ENCODE measurements at places on chromosomes 3 and 15.

DNA sequence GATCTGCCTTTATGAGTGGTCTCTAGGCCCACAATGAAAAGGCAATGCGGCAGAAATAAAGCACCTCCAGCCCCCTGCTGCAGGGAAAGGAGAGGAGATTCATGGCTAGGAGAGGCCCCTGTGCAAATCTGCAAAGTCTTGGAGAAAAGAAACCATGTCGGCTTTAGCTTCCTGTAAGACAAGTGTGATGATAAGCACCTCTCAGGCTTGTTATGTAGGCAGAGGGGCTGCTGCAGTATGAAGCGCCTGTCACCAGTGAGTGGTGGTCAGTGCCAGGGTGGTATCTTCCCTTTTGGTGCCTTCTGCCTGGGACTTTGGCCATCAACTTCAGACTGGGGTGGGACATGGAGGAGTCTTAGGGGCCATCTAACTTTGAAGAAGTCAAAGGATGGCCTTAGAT, 59.2 kb upstream of the ARHGEF3 start:
- no peak for DNase-seq

- DNase-seq, result no peak
Measured at GRCh38 chr3:15216501-15216900, 10.5 kb downstream of the CAPN7 start.

DNA sequence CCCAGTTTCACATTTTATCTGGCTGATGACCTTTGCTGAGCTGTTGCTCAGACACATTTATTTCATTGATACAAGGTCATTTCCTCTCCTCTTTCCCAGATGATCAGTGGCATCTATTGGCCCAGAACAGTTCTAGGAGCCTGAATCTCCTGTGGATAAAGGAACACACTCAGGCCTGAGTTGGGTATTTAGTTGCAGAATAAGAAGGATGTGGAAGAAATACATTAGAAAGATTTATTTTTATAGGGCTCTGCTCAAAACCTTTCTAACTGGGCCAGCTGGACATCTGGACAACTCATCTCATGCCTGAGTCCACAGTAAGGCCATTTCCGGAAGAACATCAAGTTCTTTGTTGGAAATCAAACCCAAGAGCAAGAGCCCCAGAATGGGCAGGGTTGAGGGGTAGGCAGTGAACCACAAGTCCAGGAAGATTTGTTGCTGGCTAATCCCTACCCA, 19.7 kb upstream of the MFGE8 start:
- no peak for DNase-seq

DNA sequence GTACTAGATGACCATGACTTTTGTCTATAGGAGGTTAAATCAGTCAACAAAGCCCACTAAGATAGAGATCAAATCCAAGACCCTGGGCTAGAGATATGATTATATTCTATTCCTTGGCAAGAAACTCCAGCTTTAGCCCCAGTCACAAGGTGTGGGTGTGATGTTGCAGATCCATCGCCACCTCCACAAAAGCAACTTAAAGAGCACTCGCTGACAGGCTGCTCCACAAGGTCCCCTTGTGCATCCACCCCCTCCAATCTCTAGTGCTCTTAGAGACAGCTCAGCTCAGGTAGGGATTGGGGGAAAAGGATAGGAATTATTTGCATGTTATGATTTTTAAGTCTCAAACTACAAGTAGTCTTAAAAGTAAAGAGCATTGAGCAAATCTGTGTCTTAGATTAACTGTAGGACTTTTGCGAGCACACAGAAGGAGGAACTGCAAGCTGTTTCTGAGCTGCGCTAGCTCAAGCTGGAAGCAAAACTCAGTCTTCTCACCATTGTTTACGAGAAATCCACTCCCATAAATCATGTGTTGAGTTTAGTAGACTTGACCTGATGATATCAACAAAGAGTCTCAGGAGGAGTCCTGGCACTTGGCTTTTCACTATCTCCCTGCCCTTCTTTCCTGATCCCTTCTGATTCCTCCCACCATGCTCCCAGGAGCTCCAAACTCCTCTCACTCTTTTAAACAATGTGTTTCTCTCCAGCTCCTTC, 177.6 kb downstream of the STAC start:
- DNase-seq, result no peak

DNA sequence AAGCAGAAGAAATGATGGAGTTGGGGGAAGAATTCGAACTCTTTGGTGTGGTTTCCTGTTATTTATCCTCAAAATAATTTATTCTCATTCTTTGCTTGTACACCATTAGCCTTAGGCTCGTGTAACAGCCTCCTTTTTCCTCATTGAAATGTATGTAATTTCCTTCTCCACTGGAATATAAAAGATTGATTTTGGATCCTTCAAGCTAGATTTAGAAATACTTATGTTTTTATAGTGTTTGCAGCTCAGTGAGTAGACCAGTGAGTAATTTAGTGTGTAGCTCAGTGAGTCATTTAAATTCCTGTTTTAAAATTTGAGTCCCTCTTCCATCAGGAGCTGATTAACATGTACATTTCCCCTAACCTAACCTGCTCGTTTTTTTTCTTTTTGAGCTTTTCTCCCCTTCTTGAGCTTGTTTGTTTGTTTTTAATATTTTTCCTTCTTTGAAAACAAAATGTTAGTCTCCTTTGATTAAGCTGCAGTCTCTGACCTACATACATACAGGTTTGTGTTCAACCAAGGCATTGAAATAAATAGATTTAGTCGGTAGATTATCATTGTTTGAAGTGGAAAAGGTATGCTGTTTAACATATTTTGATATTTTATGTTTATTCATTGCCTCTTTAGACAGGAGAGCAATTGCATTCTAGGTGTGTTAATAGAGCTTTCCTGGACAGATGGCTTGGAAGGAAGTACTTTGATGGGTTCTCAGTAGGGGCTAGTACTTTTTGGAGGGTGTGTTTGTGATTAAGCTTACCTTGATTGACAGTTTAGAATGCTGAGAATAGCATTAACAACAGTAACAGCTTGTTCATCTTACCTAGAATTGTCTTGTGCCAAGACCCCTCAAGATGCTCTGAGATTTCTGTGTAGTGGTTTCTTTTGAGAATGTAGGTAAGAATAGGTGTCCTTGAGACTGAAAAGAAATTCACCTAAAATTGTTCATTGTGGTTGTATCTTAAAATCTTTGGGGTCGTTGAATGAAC, 5.9 kb downstream of the USP3 start:
- no peak for DNase-seq

DNA sequence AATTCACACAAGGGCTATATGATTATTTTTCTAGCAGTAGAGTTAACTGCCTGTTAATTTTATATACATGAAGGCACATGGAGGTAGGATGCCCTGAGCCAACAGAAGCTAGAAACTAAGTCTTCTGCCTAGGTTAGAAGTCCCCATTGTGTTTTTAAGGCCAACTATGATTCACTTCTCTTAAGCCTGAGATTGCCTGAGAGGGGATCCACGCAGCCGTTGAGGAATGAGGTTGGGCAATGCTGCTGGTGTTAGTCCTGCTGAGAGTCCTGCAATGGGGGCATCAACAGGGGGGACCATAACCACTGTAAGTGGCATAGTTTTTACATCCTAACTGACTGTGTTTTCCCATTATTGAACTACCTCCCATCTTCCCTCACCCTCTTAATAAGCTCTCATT, 60.1 kb upstream of the PFN2 start:
- DNase-seq, result no peak

DNA sequence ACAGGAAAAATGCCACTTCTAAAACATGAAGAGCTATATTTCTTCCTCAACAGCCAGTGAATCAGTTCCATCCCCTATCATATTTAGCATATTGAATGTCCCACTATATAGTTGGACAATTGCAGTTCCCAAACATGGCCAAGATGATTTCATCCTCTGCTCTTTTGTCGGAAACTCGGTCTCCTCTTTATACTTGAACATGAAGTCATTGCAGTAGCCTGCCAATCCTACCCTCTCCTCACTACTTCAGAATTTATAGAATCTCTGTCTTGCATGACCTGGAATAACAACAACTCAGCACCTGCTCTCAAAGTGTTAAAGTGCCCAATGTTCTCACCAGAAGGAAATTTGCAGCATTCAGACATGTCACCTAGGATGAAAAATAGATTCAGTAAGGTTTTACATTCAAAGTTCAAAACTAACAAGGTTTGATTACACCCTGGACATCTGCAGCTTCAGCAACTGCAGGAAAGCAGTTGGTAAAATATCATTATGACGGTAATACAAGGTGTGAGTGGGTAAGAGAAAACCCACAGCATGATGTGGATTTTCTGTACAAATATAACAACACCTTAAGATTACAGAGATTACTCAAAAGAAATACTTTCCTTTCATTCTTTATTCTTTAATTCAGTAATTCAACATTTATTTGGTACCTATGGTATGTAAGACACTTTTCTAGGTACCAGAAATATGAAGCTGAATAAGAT, 52.5 kb downstream of the TP63 start:
- no peak for DNase-seq

DNA sequence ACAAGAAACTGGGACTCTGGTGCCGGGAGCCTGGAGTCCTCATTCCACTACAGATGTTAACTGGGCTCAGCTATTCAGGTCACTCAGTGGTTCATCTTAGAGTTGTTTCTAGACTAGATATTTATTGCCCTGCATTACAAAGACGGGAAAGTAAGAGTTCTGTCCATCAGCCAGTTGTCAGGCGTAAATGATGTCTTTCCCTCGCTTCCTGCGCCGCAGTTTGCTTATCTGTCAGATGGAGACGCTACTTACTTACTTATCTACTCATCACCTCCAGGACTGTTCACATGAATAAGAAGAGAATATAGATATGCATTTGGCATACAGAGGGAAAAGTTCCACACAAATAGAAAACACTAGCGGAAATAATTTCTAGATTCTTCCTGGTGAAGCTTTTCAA, 47.8 kb upstream of the CGNL1 start:
- DNase-seq, result no peak

- DNase-seq, result no peak
Measured at GRCh38 chr3:168407381-168407780, 311.7 kb upstream of the GOLIM4 start.

DNA sequence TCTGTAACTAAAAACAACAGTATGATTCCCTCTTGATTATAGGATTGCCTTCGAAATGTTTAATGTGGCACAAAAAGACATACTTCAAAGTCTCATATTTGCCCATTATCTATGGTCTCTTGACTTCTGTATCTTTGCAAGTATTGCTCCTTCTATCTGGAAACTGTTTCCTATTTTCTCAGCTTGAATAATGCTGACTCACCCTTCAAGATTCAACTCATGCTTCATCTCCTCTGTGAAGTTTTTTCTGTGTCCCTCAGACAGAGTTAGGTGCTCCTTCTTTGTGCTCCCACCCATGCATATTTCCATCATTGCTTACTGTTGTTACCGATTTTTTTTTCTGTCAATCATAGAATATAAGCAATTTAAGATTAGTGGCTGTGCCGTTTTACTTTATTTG, 192.8 kb upstream of the ROBO1 start:
- no peak for DNase-seq

- no peak for DNase-seq
Measured at GRCh38 chr3:72782521-72782920, 65.7 kb downstream of the SHQ1 start.

DNA sequence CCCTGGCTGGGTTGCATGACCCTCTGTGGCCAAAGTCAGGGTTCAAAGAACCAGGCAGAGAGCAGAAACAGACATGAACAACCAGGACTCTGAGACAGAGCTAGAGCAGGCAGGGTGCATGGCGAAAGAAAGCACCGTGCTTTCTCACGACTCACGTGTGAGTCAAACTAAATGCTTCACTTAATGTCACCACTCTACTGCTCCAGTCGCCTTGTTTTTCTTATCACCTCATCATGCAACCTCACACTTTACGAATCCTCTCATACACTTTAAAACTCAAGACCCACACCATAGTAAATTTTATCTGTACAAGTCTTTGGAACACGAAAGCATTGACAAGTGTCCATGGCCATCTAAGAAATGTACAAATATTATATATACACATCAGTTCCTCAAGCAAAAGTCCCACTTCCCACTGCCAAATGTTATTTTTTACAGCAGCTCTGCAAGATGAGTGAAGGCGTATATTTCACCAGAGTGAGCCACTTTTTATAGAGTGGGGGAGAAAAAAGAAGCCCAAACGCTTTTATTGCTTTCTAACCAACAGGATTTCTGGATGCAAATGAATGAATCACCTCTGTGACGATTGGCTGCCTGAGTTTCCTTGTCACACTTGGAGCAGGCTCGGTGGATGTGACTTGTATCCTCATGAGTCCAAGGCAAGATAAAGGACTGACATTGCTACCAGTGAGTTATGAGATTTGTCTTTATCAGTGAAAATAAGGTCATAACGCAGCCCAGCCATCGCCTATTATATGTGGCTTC, 16.0 kb upstream of the MEGF11 start:
- peak; percentile 54 for DNase-seq

- no peak for DNase-seq
Measured at GRCh38 chr15:57647071-57647790, 55.5 kb downstream of the MYZAP start.

GRCh38 chr15:38600236-38600635, 35.6 kb upstream of the RASGRP1 start:
- DNase-seq, result no peak

- no peak for DNase-seq
Measured at GRCh38 chr3:57538465-57538864, 5.7 kb downstream of the DNAH12 start.

Measured in nephron progenitor cell (in vitro differentiated cells).